ENCODE measurements at places on chromosomes 3 and 15. TPM values are rescaled to one million over a fixed set of nuclear protein-coding genes. Genes with fewer than 3 reads are reported as not detected.

DNA sequence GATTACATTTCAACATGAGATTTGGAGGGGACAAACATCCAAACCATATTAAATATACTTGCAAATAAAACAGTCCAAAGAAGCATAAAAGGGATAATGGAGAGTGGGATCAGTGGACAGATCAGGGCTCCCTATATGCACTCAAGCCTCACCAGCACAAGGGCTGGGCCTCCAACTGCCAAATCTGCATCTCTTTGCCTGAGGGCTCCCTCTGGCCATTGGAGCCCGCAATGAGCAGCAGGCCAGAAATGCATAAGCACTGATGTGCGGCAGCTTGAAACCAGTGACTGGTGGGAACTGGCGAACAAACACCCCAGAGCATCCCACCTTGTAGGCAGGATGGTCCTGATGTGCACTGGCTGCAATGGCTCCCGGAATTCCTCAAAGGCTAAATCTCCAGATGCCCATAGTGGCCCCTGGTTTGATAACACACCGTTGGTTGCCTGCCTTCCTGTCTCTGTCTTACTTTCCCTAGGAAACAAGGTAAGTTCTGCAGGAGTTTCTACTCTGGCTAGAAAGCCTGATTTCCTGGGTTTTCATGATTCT lies 55.9 kb upstream of the POMGNT2 start:
- DNase-seq: no peak
- peaks cover 13% of the 10 kb centered on the region for H3K4me1 ChIP-seq
- no peak overlapping the region for H3K4me3 ChIP-seq
- H3K27me3 ChIP-seq: no peaks in the 10 kb centered on the region
- H3K27ac ChIP-seq: peak overlapping the region; percentile 62
- H3K36me3 ChIP-seq: peaks cover 4% of the 10 kb centered on the region

- DNase-seq: peak; percentile 69
- H3K36me3 ChIP-seq: no peaks in the 10 kb centered on the region
- H3K27ac ChIP-seq: 0 out of 2 replicates have a peak overlapping the region, but pooled peaks have one; percentile 11
- no peaks in the 10 kb centered on the region for H3K27me3 ChIP-seq
- no peak overlapping the region for H3K4me3 ChIP-seq
Observed at GRCh38 chr3:197889204-197889930, 60.6 kb upstream of the RPL35A start.

The SLC35G2 gene
- 1.8 TPM for total RNA-seq

GRCh38 chr15:33190539-33190938 lies 4.0 kb downstream of the FMN1 start:
- no peaks in the 10 kb centered on the region for H3K4me1 ChIP-seq
- H3K27ac ChIP-seq: no peak overlapping the region
- no peaks in the 10 kb centered on the region for H3K36me3 ChIP-seq
- H3K27me3 ChIP-seq: peaks cover 22% of the 10 kb centered on the region

- H3K36me3 ChIP-seq: no peaks in the 10 kb centered on the region
- no peak overlapping the region for H3K4me3 ChIP-seq
- H3K27ac ChIP-seq: no peak overlapping the region
- peaks cover 12% of the 10 kb centered on the region for H3K4me1 ChIP-seq
- DNase-seq: no peak
Observed at GRCh38 chr3:60575718-60576272, 675.5 kb downstream of the FHIT start.

- no peaks in the 10 kb centered on the region for H3K36me3 ChIP-seq
- no peak overlapping the region for H3K4me3 ChIP-seq
- H3K27ac ChIP-seq: no peak overlapping the region
- DNase-seq: no peak
- H3K27me3 ChIP-seq: no peaks in the 10 kb centered on the region
Observed at GRCh38 chr3:12275974-12276650, 12.8 kb upstream of the PPARG start.

DNA sequence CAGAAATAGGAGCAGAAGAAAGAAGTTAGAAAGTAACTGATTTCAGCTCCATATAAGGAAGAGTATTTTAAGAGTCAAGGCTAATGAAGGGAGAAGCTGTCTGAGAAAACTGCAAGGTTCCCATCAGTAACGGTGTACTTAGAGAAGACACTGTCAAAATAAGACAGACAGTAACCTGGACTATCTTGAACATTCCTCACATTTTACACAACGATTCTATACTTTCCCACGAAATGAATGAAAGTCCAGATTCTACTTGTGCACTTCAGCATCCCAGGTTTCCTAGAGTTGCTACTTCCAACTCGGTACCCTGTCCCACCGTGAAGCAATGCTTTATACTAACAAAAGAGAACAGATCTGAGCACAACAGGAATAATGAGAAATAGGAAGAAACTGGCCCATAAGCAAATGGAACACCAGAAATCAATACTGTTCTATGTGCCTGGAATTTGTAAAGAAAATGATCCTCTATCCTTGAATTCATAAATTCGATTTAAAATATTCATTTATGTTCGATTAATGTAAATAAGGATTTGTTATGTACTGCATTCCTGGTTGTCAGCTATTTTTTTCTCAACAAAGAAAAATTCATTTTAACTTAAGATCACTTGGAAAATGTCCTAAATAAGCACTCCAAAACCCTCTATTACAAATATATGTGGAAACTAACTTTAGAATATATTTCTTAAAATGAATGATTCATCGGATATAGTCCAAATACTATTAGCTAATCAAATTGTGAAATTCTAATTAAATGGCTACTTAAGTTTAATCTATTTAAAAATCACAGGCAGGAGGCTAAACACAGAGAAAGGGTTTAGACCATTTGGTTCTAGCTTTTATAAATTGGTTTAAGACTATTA lies 1.5 kb downstream of the C3orf70 start:
- H3K4me1 ChIP-seq: no peaks in the 10 kb centered on the region
- no peak overlapping the region for H3K4me3 ChIP-seq
- H3K27ac ChIP-seq: no peak overlapping the region
- no peaks in the 10 kb centered on the region for H3K36me3 ChIP-seq
- no peak for DNase-seq
- peaks cover 94% of the 10 kb centered on the region for H3K27me3 ChIP-seq

The AHSG gene
- not detected for total RNA-seq

The CPLX3 gene
- not detected for total RNA-seq

The SAXO2 gene
- total RNA-seq: 3.7 TPM

GRCh38 chr3:123150449-123151215 lies 51.1 kb upstream of the SEC22A start:
- H3K27ac ChIP-seq: no peak overlapping the region
- H3K4me3 ChIP-seq: no peak overlapping the region
- no peaks in the 10 kb centered on the region for H3K27me3 ChIP-seq
- DNase-seq: no peak
- peaks cover 44% of the 10 kb centered on the region for H3K36me3 ChIP-seq

The TJP1 gene
- 102 TPM for total RNA-seq

DNA sequence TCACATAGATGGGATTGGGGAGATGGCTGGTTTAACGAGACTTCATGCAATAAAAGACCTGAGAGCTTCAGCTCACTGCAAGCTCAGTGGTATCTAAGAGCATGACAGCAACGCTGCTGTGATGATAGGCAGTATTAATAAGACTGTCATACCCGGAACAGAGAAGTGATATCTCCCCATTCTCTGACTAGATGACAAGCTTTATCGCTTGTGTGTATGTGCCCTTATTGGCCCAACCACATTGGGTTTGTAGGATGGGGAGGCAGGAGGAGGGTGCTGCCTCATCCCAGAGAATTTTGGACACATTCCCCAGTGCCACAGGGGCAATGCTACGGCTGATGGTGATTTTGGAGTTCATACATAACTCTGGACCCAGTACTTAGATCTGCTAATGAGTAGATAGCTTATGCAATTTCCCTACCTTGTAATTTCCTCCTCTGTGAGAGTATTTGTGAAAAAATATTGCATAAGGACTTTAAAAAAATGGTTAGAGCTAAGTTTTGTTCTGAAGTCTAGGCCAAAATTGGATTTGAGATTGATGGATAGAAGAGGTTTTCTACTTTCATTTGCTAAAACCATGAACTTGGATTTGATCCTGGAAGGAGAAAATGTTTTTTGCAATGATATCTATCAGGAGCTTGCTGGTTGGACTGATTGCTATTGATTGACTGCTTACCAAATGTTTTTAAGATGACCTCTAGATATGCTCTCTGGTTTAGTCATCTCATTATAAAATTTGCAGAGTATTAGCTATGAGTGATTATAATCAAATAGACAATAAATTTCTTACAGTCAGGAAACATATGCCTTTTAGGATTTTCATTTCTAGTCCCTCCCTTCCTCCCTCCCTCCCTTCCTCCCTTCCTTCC lies 14.0 kb upstream of the TMEM212 start:
- peak overlapping the region; percentile 33 for H3K27ac ChIP-seq
- no peaks in the 10 kb centered on the region for H3K27me3 ChIP-seq
- peaks cover 43% of the 10 kb centered on the region for H3K4me1 ChIP-seq

- H3K27me3 ChIP-seq: no peaks in the 10 kb centered on the region
- DNase-seq: peak; percentile 19
- H3K36me3 ChIP-seq: no peaks in the 10 kb centered on the region
- no peaks in the 10 kb centered on the region for H3K4me1 ChIP-seq
- no peak overlapping the region for H3K27ac ChIP-seq
Observed at GRCh38 chr3:103195216-103195615, 760.4 kb downstream of the ZPLD1 start.

- peak; percentile 65 for DNase-seq
- H3K36me3 ChIP-seq: no peaks in the 10 kb centered on the region
- peaks cover 4% of the 10 kb centered on the region for H3K4me1 ChIP-seq
- H3K27ac ChIP-seq: no peak overlapping the region
- no peak overlapping the region for H3K4me3 ChIP-seq
Observed at GRCh38 chr3:15875016-15875689, 77.4 kb upstream of the ANKRD28 start.

DNA sequence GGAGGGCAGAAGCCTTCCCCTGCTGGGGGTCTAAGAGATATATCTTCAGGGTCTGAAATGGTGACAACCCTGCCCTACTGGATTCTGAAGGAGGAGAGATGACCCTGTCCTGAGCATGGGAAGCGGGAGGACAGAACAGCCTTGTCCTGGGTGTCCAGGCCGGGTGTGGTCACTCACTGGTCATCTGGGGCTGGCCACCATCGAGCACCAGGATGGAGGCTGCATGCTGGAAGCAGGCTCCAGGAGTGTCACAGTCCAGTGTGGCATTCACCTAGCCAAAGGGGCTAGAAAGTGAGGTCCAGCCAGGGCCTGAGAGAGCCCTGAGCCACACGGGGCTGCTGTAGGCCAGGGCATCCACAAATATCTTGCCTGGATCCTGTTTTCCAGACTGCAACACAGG lies 5.2 kb downstream of the CDHR4 start:
- H3K4me3 ChIP-seq: no peak overlapping the region
- H3K4me1 ChIP-seq: peaks cover 4% of the 10 kb centered on the region
- no peak for DNase-seq
- no peaks in the 10 kb centered on the region for H3K27me3 ChIP-seq
- no peak overlapping the region for H3K27ac ChIP-seq

The SLC12A1 gene
- not detected for total RNA-seq

GRCh38 chr3:122679882-122680474 lies 661 bp upstream of the PARP14 start:
- no peaks in the 10 kb centered on the region for H3K27me3 ChIP-seq
- H3K36me3 ChIP-seq: no peaks in the 10 kb centered on the region
- H3K4me1 ChIP-seq: peaks cover 23% of the 10 kb centered on the region

DNA sequence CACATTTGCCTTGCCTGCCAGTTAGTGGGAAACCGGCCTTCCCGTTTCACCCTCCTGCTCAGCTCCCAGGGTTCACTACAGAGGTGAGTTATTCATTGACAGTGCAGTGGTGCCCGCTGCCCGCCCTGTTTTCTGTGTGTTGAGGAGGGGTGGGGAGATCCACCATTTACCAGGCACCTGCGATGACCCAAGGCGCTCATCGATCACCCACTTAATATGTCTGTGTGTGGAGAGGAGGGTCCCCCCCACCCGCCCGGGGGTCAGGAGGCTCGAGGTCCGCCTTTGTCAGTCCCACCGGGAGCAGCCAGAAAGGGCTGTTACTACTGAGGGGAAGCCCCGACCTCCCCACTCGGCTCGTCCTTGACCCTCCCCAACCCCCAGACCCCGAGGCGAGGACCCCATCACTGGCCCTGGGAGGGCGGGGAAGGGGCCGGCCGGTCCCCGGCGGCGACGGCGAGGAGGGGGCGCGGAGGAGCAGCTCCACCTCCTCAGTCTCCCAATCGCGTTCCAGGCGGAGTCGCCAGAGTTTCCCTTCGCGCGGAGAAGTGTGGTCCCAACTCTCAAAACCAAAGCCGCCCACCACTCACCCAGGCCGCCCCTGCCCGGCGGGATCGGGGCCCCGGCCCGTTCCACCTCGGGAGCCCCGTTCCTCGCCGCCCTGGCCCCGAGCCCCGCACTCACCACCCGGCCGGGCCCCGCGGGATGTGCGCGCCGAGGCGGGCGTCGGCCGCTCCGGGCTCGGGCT lies 1.1 kb downstream of the PLXNB1 start:
- H3K36me3 ChIP-seq: peaks cover 7% of the 10 kb centered on the region
- no peaks in the 10 kb centered on the region for H3K27me3 ChIP-seq
- peak; percentile 43 for DNase-seq
- H3K27ac ChIP-seq: no peak overlapping the region
- H3K4me1 ChIP-seq: peaks cover 25% of the 10 kb centered on the region

The KCNMB3 gene
- total RNA-seq: 2.3 TPM

DNA sequence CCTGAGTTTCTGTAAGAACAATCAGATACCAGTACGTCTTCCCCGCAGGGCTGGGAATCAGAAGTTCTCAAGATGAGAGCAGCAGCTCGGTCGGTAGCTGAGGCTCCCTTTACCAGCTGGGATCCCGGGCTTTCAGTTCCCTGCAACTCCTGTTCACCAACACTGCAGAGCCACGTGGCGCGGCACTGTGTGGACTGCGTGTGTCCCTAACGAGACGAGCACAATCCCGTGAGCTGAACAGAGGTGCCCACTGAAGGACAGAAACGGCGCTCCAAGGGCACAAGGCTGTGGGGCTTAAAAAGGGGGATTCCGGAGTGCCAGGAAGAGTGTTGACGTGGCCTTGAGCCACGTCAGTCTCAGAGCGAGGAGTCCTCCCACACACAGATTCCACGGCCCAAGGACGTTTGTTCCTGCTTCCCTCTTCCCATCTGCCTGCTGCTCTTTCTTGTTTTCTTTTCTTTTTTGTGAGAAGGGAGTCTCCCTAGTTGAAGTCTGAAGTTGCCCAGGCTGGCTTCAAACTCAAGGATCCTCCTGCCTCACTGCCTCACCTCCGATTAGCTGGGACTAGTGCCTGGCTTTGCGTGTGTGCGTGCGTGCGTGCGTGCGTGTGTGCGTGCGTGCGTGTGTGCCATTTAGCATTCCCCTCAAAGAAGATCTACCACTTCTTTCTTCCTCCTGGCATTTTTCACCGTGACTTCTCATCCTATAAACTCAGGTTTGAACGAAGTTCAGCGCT lies 37.1 kb upstream of the RPL35A start:
- H3K27me3 ChIP-seq: no peaks in the 10 kb centered on the region
- no peak overlapping the region for H3K27ac ChIP-seq
- no peaks in the 10 kb centered on the region for H3K36me3 ChIP-seq
- H3K4me3 ChIP-seq: no peak overlapping the region

DNA sequence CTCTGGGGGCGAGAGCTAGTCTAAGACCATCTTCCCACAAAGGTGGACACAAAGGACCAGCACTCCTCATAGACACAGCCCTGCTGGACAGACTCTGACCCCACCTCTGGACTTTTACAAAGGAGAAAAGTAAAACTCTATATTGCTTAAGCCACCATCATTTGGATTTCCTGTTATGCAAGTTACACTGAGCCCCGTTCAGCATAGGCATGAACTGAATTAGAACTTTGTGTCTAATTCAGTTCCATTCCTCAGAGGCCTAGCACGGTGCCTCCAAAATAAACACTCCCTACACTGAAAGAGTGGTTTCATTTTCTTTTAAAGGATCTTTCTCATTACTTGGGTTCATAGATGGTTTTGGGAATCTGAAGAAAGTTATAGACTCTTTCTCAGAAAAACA lies 79.2 kb upstream of the OCA2 start:
- H3K4me3 ChIP-seq: no peak overlapping the region
- peaks cover 25% of the 10 kb centered on the region for H3K36me3 ChIP-seq
- H3K27ac ChIP-seq: no peak overlapping the region
- no peak for DNase-seq
- H3K27me3 ChIP-seq: no peaks in the 10 kb centered on the region

The SHC4 gene
- 4.3 TPM for total RNA-seq
